ENCODE measurements at places on chromosomes 3 and 15. TPM values are rescaled to one million over a fixed set of nuclear protein-coding genes. Genes with fewer than 3 reads are reported as not detected.
A peak's percentile ranks its signal among the peaks of the same experiment; 100 is the strongest.

The SPESP1 gene
- not detected for total RNA-seq

The VGLL3 gene
- 0.05 TPM for total RNA-seq

The SLC2A2 gene
- not detected for total RNA-seq

The SLITRK3 gene
- total RNA-seq: not detected

The ZBED2 gene
- 0.27 TPM for total RNA-seq

The PPP1R14D gene
- not detected for total RNA-seq

The GABRG3 gene
- not detected for total RNA-seq

The GREM1 gene
- total RNA-seq: not detected

The ABI3BP gene
- total RNA-seq: not detected

The STIMATE gene
- total RNA-seq: 87.7 TPM

The ACP3 gene
- not detected for total RNA-seq

GRCh38 chr15:68298882-68299381 lies 21.4 kb downstream of the FEM1B start:
- peaks cover 5% of the 10 kb centered on the region for H3K4me1 ChIP-seq
- DNase-seq: peak; percentile 34
- H3K4me3 ChIP-seq: peak overlapping the region; percentile 88
- H3K27me3 ChIP-seq: no peaks in the 10 kb centered on the region
- H3K27ac ChIP-seq: no peak overlapping the region

GRCh38 chr3:32442766-32443165 lies 51.1 kb downstream of the CMTM7 start:
- H3K27ac ChIP-seq: no peak overlapping the region
- H3K27me3 ChIP-seq: no peaks in the 10 kb centered on the region
- H3K36me3 ChIP-seq: peaks cover 16% of the 10 kb centered on the region
- H3K4me3 ChIP-seq: no peak overlapping the region
- no peak for DNase-seq
- peaks cover 48% of the 10 kb centered on the region for H3K4me1 ChIP-seq

DNA sequence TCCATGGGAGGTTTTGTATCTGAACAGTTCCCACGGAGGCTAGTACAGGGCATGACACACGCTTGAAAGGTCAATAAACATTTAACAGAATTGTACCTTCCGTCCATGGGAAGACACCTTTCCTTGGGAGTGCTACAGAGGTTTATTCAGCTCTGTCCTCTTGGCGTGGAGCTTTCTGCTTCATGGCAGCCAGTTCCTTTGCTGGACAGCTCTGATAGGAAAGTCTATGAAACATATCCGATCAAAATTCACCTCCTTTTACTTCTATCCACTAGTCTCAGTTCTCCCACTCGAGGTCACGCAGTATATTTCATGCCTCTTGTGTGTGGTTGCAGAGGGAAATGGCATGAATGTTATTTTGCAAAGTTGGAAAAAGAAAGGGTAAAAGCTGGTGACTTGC lies 91.2 kb downstream of the PEX5L start:
- H3K36me3 ChIP-seq: no peaks in the 10 kb centered on the region
- no peak overlapping the region for H3K4me3 ChIP-seq
- no peak for DNase-seq
- H3K27ac ChIP-seq: no peak overlapping the region

DNA sequence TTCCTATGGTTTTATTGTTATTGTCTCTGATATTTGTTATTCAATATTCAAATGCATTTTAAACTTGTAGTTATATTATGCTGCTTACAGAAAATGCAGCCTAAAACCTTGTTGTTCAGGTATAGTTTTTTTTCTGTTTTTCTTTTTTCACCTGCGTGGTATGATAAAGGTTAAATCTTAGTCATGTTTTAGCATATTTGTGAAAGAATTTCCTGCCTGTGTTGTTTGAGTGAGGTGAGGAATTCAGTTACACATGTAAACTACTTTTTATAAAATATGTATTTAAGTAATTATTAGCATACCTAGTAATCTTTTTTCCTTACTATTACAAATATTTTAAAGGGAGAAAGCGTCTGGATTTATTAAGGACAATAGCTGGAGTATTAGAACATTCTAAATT lies 90.0 kb upstream of the NAALADL2 start:
- H3K27ac ChIP-seq: no peak overlapping the region
- H3K4me3 ChIP-seq: no peak overlapping the region
- H3K4me1 ChIP-seq: no peaks in the 10 kb centered on the region
- H3K36me3 ChIP-seq: no peaks in the 10 kb centered on the region
- DNase-seq: no peak

DNA sequence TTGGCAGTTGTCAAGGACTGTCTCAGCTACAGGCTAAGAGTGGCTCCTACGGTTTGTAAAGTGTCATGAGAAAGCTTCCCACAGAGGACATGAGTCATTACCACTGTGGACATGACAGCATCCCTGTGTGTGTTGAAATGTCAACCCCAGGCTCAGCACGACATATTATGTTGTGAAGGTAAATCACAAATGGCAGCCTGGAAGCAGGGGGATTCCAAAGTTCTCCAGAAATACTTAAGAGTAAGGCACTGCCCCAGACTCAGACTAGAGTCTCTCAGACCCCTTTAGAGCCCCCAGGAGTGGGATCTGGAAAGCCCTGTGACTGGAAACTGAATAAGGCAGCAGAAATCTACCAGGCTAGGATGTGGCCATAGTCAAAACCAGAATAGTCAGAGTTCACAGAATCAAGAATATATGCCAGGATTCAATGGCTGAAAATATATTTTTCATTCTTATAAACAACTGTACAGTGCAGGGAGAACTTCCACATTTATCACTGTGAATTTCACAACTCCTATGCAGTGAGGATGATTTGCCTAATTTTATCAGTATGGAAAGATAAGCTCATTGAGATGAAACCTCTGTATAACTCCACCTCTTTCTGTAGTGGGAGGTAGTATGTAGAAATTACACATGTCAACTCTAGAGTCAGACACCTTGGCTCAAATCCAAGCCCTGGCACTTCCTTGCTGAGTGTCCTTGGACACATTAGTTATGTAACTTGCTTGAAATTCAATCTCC lies 237.1 kb upstream of the CFAP20DC start:
- H3K36me3 ChIP-seq: no peaks in the 10 kb centered on the region
- no peak overlapping the region for H3K27ac ChIP-seq
- H3K4me3 ChIP-seq: no peak overlapping the region
- H3K27me3 ChIP-seq: no peaks in the 10 kb centered on the region
- no peak for DNase-seq

DNA sequence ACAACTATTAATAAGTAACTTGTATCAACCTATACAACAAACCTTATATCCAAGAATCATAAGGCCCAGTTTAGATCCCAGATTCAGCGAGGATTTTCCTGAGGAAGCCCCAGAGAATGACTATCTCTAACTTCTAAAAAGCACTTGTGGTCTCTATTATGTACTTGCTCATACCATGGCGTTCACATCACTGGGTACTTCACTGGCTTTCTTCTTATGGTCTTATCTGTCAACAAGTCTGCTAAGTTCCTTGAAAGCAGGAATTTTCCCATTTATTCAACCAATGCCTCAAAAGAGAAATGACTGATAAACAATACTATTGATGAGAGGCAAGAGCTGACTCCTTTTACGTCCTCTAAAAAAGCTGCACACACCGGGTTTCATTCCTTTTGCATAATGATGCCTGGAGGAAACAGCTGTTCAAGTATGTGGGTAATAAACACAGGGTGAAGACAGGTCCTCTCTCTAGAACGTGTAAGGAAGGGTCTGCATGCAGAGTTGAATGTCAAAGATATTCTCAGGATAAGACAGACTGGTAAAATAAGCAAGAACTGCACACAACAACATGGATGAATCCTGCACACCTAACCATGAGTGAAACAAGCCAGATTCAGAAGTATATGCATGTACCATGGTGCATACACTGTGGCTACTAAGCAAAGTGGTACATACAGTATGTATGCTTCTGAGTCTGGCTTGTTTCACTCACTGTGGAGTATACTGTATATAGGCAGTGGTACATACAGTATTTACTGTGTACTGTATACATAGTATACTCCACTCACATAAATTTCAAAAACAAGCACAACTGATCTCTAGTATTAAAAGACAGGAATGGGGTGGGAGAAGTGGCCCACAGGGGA lies 408.7 kb downstream of the SHQ1 start:
- no peak overlapping the region for H3K27ac ChIP-seq
- peaks cover 25% of the 10 kb centered on the region for H3K36me3 ChIP-seq
- no peak overlapping the region for H3K4me3 ChIP-seq

- H3K36me3 ChIP-seq: no peaks in the 10 kb centered on the region
- H3K4me1 ChIP-seq: no peaks in the 10 kb centered on the region
- H3K4me3 ChIP-seq: no peak overlapping the region
- H3K27ac ChIP-seq: no peak overlapping the region
- no peaks in the 10 kb centered on the region for H3K27me3 ChIP-seq
- DNase-seq: no peak
Measured at GRCh38 chr3:34196914-34197313, 398.5 kb downstream of the PDCD6IP start.

DNA sequence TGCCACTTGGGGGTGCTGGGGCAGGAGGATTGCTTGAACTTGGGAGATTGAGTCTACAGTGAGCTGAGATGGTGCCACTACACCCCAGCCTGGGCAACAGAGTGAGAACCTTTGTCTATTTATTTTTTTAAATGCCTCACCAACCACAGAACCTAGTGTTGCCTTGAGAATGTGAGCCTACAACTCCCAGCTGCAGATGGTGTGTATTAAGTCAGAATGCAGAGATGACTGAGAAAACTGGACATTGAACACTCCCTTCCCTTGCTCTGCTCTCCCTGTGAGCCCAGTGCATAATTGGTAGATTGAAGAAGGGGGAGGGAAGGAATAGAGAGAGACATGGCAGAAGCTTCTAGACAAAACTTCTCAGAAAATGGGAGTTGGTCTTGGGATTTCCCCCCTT lies 53.5 kb downstream of the CCDC33 start:
- no peak for DNase-seq
- no peaks in the 10 kb centered on the region for H3K36me3 ChIP-seq
- H3K27me3 ChIP-seq: peaks cover 4% of the 10 kb centered on the region
- H3K4me1 ChIP-seq: no peaks in the 10 kb centered on the region
- H3K4me3 ChIP-seq: no peak overlapping the region

GRCh38 chr3:155323063-155323666 lies 29.7 kb upstream of the STRIT1 start:
- H3K4me3 ChIP-seq: no peak overlapping the region

GRCh38 chr3:18827664-18828063 lies 320.6 kb upstream of the KCNH8 start:
- H3K27ac ChIP-seq: no peak overlapping the region
- no peaks in the 10 kb centered on the region for H3K27me3 ChIP-seq
- no peaks in the 10 kb centered on the region for H3K36me3 ChIP-seq
- no peak for DNase-seq
- H3K4me1 ChIP-seq: no peaks in the 10 kb centered on the region

DNA sequence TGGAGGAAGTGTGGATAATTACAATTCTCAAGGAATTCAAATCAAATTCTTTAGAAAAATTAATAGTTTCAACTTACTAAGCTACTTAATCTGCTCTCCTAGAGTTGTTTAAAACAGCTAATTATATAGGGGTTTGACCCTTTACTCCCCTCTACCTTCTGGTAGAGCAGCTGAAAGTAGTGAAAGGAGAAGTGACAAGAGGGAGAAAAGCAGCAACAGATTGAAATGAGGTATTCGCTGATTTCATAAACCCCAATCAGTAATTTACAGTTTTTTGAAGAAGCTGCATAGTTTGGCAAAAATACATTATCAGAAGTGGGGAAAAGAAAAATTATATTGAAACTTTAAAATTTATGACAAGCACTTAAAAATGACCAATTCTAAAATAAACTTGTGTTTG lies 52.8 kb downstream of the ZMAT3 start:
- no peak overlapping the region for H3K4me3 ChIP-seq
- H3K27me3 ChIP-seq: no peaks in the 10 kb centered on the region
- H3K36me3 ChIP-seq: no peaks in the 10 kb centered on the region
- no peak for DNase-seq

- H3K36me3 ChIP-seq: no peaks in the 10 kb centered on the region
- DNase-seq: no peak
- H3K4me1 ChIP-seq: no peaks in the 10 kb centered on the region
- H3K27ac ChIP-seq: no peak overlapping the region
Measured at GRCh38 chr3:135034291-135034768, 239.3 kb downstream of the EPHB1 start.

DNA sequence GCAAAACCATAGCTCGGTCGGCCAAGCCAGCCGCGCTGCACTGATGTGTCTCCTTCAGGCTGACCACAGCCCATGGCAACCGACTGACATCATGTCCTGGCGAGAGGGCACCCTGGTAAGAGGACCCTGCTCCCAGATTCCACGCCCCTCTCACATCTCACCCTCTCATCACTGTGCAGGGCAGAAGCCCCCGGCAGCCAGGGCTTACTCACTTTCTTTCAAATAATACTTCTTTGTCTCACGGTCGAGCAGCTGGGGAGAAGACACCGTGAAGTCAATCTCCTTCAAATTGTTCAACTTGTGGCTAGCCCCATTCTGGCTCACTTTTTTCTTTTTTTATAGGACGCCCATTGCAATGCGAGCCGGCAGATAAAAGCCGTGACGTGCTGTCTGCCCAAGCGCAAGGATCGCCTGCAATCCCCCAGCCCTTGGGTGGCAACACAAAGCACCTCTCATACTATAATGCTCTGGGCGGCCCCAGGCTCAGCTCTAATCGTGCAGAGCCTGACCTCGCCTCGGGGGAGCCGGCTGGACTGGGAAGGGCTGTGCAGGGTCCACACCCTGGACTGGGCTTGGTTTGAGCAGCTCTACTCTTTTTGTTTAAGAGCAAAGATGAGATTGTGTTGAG lies 33.6 kb downstream of the VGLL4 start:
- H3K36me3 ChIP-seq: no peaks in the 10 kb centered on the region
- DNase-seq: no peak
- H3K4me3 ChIP-seq: no peak overlapping the region
- H3K27me3 ChIP-seq: no peaks in the 10 kb centered on the region

DNA sequence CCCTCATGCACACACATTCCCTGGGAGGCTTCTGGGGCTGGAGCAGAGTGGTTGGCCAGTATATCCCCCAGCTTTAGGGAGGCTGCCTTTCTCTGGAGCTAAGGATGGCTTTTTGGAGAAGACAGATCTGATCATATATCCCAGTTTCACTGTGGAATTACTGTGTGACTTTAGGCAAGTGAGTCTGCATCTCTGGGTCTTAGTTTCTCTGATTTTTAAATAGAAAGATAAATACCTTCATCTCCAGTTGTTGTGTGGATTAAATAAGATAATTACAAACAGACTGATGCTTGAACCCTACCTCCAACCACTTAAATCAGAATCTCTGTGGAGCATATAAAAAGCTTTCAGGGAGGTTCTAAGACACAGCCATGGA lies 11.1 kb upstream of the WNT7A start:
- H3K36me3 ChIP-seq: no peaks in the 10 kb centered on the region
- peak overlapping the region; percentile 48 for H3K27ac ChIP-seq
- H3K27me3 ChIP-seq: no peaks in the 10 kb centered on the region
- peak overlapping the region; percentile 16 for H3K4me3 ChIP-seq

DNA sequence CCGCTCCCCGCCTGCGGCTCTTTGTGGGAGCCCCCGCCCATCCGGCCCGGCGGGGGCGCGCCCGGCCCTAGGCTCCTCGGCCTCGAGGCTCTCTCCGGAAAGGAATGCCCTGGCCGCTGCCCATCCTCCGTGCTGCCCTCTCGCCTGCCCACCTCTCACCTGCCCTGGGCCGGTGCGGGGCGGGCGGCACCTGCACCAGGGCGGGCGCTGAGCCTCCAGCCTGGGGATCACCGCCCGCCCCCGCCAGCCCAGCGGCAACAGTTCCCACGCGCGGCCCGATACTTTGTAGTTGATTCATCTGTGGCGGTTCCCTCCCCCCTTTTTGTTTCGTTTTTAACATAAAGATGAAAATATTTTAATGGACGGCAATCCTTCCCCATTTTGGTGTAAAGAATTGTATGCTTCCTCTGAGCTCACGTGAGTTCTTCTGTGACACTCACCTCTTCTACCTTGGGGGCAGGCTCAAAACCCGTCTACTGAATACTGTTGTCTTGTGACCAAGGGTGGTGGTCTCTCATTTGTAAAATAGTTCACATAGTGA lies 1.9 kb downstream of the KLF13 start:
- no peaks in the 10 kb centered on the region for H3K27me3 ChIP-seq
- H3K4me3 ChIP-seq: peak overlapping the region; percentile 97
- peak; percentile 82 for DNase-seq
- peaks cover 60% of the 10 kb centered on the region for H3K4me1 ChIP-seq
- peak overlapping the region; percentile 99 for H3K27ac ChIP-seq

Data from CD4-positive, CD25-positive, alpha-beta regulatory T cell (primary cell).